Skeletal muscle cell (primary cell): ENCODE measurements at places on chromosomes 7 and 10.
A peak's percentile ranks its signal among the peaks of the same experiment; 100 is the strongest.

DNA sequence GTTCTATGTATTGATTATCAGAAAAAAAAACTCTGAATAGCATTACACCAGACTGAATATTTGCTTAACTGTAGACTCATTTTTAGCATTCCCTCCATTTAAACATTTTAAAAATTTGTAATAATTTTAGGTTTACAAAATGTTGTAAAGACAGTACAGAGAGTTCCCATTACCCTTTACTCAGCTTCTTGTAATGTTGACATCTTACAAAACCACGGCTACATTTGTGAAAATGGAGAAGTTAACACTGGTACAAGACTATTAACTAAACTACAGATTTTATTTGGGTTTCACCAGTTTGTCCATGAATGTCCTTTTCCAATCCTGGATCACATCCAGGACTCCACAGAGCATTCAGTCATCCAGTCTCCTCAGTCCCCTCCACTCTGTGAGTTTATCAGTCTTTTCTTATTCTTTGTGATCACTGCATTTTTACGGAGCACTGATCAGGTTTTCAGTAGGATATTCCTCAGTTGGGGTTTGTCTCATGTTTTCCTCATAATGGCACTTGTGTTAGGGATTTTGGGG is 130.0 kb upstream of the EEPD1 start:
- DNase-seq = no peak

- DNase-seq = no peak
Measured at GRCh38 chr10:3054851-3055199, 12.5 kb upstream of the PFKP start.

GRCh38 chr10:129511758-129512157 is 44.7 kb downstream of the MGMT start:
- DNase-seq = no peak

- no peak for DNase-seq
Measured at GRCh38 chr10:131311661-131312477, at the start of gene TCERG1L. TSS of gene TCERG1L (minus strand) at chr10:131311721. CDS start at chr10:131311635, 86 bp downstream.

GRCh38 chr10:110317866-110318850 is 13.4 kb upstream of the SMNDC1 start:
- DNase-seq = no peak

DNA sequence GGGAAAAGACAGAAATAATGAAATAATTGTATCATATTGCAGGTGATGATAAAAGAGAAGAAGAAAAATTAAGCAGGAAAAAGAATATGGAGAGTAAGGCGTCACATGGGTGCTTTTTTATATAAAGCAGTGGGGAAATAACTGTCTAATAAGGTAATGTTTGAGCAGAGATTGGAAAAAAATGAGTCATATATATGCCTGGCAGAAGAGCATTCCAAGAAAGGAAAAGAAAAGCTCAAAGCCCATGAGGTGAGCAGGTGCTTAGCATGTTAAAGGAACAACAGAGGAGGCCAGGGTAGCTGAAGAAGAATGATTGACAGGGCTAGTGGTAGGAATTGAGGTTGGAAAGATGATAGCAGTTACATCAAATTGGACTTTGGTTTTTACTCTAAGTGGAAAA is 739.5 kb downstream of the SORCS1 start:
- no peak for DNase-seq

DNA sequence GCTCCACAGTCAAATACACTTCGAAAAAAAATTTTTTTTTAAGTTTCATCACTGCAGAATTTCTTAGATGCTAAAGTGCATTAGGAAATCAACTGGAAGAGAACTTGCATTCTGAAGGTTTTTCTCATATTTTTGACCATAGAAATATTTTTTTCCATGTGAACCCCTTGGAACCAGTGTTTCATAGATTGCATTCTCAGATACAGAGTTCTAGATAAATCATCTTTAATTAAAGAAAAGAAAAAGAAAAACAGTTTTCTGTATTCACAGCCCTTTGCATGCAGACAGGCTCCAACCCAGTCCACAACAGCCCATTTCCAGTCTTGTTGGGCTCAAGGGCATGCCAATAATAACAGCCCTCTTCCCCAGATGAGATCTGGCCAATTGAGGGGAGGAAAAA is 75.5 kb upstream of the RPA3 start:
- no peak for DNase-seq

DNA sequence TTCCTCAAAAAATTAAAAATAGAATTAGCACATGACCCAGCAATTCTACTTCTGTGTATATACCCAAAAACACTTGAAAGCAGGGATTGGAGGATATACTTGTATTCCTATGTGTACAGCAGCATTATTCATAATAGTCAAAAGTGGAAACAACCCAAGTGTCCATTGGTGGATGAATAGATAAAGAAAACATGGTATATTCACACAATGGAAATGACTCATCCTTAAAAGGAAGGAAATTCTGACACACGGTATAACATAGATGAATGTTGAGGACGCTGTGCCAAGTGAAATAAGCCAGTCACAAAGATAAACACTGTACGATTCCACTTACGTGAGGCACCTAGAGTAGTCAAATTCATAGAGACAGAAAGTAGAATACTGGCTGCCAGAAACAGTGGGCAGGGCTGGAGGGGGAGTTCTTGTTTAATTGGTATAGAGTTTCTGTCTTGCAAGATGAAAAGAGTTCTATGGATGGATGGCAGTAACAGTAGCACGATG is 26.6 kb upstream of the KAT6B start:
- DNase-seq = peak; percentile 82

- DNase-seq = no peak
Measured at GRCh38 chr10:132488231-132488821, 49.3 kb upstream of the INPP5A start.

- no peak for DNase-seq
Measured at GRCh38 chr10:43235070-43235900, 31.6 kb downstream of the RASGEF1A start.

DNA sequence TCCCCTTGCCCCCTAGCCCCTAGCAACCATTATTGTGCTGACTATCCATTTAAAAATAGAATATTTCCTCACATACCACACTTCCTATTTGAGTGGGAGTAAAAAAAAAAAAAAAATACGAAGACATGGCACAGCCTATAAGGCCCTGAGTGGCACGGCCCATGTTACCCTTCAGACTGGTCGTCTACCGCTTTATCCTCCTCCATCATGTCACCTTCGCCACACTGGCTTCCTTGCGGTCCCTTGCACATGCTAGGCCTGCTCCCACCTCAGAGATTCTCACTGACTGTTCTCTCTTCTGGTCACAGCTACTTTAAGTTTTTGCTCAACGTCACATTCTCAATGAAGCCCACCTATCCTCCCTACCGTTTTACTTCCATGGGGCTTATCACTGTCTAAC is 130.3 kb downstream of the ATE1 start:
- no peak for DNase-seq
